Bronchial epithelial cell (primary cell): ENCODE measurements at places on chromosomes 1 and 21. TPM values are rescaled to one million over a fixed set of nuclear protein-coding genes. Genes with fewer than 3 reads are reported as not detected.

DNA sequence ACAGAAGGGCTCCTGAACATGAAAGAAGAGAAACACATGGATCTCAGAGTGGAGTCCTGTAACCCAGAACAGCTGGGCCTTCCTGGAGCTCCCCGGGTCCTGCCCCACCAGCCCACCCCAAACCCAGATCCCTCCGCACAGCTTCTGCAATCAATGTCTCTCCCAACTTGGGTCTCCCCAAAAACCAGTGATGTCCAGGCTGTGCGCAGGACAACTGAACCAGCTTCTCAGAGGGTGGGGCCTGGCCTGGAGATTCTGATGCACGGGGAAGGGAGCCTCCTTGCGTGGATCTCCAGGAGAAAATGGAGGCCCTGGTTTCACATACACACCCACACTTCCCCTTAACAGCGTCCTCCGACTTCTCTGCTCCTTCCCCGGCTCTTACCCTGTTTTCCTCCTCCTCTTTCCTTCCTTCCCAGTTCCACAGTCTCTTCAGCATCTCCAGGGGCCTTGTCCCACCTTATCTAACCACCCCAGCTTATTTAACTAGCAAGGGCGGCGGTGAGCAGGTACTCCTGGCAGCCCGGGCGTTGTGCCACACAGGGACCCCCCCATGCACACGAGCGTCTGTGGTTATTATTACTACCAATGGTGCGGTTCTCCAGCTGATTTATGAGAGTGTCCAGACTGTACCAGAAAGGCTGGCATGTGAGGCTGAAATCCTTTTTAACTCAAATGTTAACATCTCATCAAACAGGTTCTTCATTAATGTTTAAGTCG lies 11.2 kb upstream of the MX2 start:
- no peak for DNase-seq

DNA sequence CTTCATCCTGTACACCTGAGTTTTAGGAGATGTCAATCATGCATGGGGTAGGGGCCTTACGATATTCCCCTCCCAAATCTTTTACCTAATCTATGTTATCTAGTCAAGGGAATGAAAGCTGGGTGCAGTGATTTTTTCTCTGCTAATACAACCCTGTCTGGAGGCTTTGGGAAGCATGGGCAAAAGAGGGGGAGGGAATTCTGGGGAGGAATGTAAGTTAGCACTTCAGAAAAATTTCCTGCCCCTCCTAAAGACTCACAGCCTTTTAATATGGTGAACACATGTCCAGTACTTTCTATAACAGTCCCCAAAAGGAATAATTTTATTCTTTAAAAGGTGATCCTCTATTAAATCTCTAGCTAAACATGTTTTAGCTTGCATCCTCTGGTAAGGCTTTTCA lies 25.6 kb upstream of the PRELP start:
- no peak for DNase-seq

DNA sequence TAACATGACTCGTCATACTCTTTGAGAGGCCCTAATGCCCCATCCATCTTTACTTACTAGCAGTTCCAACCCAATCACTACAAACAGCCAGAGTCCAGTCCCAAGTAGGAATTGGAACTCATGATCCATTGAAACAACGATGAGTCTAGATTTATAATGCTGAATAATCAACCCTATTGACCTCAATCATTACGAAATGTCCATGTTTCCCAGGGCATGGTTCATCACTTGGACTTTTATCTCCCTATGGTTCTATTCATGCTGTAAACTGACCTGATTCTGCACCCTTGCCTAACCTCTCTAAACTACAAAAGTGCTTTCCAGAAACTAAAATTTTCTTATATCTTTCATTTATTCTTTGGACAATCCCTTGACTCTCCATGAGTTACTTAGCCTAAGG lies 840.0 kb upstream of the B3GALT2 start:
- no peak for DNase-seq

DNA sequence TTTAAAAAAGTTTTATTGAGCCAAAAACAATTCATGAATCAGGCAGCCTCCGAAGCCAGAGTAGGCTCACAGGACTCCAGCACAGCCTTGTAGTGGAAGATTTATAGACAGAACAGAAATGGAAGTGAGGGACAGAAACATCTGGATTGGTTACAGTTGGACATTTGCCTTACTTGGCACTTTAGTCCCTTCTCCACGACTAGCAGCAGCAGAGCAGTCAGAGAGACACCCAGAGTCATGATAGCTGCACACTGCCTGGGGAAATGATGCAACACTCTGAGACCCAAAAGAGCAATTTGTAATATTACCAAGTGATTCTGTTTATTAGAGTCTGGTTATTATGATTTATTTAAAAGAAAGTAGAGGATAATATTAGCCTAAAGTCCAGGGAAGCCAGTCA lies 72.2 kb upstream of the KRTAP11-1 start:
- no peak for DNase-seq

GRCh38 chr1:14677292-14677971 lies 78.9 kb downstream of the KAZN start:
- no peak for DNase-seq

NCMAP gene
- 0.13 TPM in 1 of 2 replicates, not detected in the other for total RNA-seq

DNA sequence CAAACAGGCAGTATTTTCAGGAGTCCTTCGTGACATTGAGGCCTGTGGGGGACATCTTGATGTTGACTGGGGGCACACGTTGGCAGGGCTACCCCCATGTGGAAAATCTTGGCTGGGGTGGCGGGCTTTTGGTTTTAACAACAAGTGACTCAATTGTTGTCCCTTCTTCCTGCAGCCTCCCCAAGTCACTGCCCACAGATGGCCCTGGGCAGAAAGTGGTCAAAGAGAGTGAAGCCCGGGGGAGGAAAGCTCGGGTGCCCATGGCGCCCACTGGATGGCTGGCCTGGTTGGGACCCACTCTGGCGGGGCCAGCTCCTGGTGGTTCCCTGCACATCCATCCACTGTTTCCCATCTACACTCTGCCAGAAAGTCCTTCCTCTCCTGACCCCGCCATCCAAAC lies 24.6 kb upstream of the ZNF648 start:
- no peak for DNase-seq

DNA sequence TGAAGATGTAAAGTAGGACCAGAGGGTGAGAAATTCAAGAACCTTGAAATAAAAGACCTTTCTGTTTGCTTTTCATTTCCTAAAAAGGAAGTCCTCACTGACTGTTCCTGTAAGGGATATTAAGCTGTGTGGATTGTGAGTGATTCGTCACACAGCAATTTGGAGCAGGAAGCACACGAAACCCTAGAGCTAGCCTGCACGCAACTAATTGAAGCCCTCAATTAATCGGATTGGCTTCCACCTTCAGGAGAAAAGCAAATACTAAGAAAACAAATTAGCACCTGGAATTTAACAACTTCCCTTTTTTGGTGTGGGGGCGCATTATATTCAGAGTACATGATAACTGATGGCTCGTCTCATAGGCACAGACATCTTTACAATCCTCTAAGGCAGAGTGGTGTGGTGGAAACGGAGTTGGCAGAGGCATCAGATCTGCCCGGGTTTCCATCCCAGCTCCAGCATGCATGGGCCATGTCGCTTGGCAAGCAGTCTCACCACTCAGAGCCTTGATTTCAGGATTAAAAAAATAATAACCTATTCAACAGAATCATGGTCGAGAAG lies 95.2 kb downstream of the KCNJ15 start:
- DNase-seq = peak; percentile 90

GRCh38 chr1:34002810-34003209 lies 138.9 kb downstream of the HMGB4 start:
- no peak for DNase-seq

DNA sequence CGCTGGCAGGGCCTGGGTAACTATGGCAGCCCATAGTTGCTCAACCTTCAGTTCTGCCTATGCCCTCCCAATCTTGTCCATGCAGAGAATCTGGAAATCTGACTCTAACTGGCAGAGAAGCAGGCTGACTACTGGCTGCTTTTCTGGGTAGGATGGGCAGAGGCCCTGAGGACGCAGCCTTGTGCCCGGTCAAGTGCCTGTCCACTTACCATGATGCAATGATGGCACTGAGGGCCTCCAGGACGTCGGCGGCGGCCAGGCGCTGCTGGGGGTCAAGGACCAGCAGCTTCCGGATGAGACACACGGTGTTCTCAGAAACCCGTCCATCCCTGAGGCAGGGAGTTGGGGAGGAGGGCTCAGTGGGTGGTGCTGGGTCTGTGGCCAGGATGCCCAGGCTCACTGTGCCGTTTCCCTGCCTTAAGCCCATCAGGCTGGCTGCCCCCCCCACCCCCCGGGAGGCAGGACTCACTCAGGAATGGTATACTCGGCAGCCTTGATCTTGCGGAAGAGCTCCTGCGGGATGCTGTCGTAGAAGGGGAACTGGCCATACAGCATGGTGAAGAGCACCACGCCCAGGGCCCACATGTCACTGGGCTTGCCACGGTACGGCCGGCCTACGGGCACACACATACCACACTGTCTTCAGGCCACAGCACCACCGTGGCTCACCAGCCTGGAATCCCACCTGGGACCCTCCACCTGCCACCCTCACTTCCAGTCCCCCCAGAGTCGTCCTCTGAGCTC lies 20.4 kb upstream of the EVA1B start:
- no peak for DNase-seq

COL8A2 gene
- total RNA-seq = 1.6 and 3.3 TPM in 2 replicates

DNA sequence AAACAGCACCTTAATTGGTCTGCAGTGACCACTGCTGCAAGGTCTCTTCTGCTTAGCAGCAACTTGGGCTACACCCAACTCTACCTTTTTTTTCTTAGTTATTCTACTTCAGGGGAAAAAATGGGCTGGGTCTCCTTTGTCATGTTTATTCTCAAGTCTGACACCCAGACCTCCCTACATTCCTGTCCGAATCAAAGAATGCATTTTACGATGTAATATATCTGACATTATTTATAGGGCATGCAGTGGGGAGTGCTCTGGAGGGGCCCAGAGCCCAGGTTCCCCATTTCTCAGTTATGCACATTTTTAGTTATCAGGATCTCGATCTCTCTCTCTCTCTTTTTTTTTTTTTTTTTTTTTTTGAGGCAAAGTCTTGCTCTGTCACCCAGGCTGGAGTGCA lies 50.5 kb downstream of the OPTC start:
- no peak for DNase-seq

DNA sequence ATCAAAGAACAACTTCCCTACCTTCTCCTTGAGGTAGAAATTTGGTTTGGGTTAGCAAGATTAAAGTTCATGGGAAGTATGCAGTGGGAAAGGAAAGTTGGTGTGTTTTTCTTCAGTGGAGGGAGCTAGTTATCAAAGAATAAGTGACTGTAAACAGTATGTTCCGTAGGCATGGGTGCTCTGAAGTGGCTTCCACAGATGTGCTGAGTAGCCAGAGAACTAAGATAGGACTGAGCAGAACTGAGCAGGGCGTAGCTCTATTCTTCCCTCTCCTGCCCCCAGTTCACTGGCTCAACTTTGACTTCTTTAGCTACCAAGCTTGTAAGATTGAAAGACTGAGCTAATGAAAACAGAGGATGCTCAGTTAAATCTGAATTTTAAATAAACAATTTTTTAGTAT lies 3.4 kb downstream of the ADCY10 start:
- no peak for DNase-seq

TAF5L gene
- total RNA-seq = 18.4 and 20.7 TPM in 2 replicates

DNA sequence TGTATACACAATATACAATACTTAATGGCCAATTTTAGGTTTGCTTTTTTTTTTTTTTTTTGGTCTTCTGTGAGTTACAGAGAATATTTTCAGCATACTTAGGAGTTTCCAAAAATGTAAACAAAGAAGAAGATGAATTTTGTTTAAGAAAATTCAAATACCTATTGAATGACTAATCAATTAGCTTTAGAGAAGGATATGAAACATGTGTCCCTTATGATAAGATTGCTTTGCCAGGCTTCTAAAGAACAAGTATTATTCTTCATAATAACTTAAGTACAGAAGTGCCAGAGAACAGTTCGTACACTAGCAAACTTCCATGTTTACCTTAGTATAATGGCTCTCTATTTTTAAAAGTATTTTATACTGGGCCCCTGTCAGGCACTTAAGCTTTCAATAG lies 1191.0 kb upstream of the NCAM2 start:
- DNase-seq = no peak
